ENCODE measurements at places on chromosomes 12 and 14.

DNA sequence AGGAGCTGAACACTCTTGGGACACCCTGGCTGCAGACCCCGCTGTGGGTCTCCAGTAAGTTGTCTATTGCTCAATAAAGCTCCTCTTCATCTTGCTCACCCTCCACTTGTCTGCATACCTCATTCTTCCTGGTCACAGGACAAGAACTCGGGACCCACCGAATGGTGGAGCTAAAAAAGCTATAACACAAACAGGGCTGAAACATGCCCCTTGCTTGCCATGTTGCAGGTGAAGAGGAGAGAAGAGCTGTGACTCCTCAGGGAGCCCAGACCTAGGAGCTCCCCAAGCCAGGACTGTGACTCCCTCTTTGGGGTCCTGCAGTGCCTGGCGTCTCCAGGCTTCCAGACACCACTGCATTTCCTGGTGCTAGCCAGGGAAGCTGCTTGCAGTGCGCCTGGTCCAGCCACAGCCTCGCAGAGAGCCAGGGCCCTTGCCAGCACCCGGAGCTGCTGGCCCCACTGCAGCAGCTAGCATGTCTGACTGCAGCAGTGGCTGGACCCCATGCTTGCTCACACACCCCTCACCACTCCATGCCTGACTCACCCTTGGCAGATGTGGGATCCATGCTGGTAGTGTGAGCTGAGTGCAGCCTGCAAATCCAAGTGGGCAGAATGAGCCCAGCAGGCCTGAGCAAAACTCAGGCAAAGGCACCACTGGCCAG, 37.1 kb upstream of the OR5AU1 start:
- H3K27me3 ChIP-seq, result no peaks in the 10 kb centered on the region
- no peak for DNase-seq
- H3K36me3 ChIP-seq, result no peaks in the 10 kb centered on the region
- no peak overlapping the region for H3K4me3 ChIP-seq

DNA sequence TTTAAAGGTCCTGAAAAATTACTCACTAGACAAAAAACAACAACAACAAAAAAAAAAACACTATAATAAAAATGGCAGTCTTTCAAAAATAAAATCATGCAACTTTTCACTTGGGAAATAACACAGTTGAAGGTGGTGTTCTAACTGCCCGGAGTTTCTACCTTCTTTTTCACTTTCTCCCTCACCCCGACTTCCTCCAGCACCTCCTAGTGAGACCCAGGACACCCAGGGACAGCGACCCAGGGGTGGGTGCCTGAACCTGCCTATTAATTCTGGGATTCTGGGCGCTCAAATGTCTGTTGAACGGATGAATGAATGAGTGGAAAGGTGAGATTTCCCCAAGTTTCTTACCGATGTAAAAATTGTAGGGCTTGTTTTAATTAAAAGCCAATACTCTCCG, 2.0 kb upstream of the FZD10 start:
- no peak for DNase-seq
- peaks cover 10% of the 10 kb centered on the region for H3K4me1 ChIP-seq
- no peak overlapping the region for H3K4me3 ChIP-seq
- H3K36me3 ChIP-seq, result no peaks in the 10 kb centered on the region

GRCh38 chr14:75636100-75636692, 24.5 kb downstream of the ERG28 start:
- H3K4me1 ChIP-seq, result no peaks in the 10 kb centered on the region
- H3K27ac ChIP-seq, result no peak overlapping the region
- no peaks in the 10 kb centered on the region for H3K36me3 ChIP-seq
- no peak for DNase-seq
- H3K4me3 ChIP-seq, result no peak overlapping the region

- no peak for DNase-seq
- H3K4me1 ChIP-seq, result no peaks in the 10 kb centered on the region
- H3K4me3 ChIP-seq, result no peak overlapping the region
- no peaks in the 10 kb centered on the region for H3K36me3 ChIP-seq
These were observed 387.9 kb downstream of the DAD1 start for GRCh38 chr14:22200977-22201605.

DNA sequence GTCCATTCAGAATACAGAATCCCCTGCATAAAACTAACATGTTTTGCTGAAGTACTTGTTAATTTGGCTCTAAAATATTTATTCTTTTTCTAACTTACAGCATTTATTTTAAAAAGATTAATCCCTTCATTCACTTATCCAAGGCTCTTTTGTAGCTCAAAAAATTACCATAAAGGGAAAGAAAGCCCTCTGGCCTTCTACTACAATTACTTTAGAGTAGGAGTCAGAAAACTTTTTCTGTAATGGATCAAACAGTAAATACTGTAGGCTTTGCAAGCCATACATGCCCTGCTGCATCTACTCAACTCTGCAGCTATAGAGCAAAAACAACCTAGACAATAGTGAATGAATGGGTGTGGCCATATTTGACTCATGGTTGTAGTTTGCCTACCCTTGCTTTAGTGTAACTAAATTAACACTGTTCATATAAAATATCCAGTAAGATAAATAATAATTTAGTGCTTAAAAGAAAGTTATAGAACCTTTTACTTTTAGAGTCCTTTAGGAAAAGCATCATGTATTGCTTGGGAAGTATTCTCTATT, 74.2 kb upstream of the ZFP36L1 start:
- H3K27ac ChIP-seq, result no peak overlapping the region
- no peak for DNase-seq
- H3K4me3 ChIP-seq, result no peak overlapping the region
- no peaks in the 10 kb centered on the region for H3K36me3 ChIP-seq
- no peaks in the 10 kb centered on the region for H3K4me1 ChIP-seq
